ENCODE measurements at places on chromosomes 16 and 17.

GRCh38 chr17:57370037-57370581 is 113.8 kb downstream of the MSI2 start:
- no peak for DNase-seq

GRCh38 chr16:81514041-81514559 is 69.5 kb downstream of the CMIP start:
- DNase-seq, result no peak

DNA sequence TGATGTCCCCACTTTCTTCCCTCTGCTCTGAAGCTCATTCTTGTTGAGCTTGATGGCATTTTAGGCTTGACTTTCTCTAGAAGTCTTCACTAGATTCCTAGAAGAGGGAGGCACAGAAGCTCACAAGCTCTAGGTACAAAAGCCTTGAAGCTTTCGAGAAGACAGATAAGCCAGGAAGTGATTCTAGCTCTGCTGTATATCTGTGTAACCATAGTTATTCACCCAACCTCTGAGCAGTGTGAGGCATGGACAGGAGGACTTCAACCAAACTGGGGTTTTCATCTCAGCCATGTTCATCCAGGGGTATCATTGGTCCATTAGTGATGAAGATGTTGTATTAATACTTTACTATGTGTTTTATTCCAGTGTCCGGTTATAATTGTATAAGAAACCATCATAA is 299.7 kb downstream of the CDH13 start:
- DNase-seq, result no peak

DNA sequence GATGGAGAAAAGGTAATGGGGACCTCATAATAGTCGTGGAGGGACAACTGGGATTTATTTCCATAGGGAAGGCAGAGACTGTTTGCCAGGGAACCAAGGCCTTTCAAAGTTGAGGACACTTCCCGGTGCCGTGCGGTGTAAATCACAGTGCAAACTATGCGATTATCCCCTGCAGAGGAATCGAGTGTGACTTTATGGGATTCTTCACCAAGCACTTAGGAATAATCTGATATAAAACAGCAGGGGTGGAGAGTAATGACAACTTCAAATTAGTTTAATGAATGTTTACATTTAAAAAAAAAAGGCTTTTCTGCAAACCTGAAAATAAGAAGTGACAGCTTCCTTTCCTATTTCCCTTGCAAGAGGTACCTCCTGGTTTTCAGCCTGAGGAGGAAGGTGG is 538.2 kb downstream of the MAF start:
- DNase-seq, result no peak

DNA sequence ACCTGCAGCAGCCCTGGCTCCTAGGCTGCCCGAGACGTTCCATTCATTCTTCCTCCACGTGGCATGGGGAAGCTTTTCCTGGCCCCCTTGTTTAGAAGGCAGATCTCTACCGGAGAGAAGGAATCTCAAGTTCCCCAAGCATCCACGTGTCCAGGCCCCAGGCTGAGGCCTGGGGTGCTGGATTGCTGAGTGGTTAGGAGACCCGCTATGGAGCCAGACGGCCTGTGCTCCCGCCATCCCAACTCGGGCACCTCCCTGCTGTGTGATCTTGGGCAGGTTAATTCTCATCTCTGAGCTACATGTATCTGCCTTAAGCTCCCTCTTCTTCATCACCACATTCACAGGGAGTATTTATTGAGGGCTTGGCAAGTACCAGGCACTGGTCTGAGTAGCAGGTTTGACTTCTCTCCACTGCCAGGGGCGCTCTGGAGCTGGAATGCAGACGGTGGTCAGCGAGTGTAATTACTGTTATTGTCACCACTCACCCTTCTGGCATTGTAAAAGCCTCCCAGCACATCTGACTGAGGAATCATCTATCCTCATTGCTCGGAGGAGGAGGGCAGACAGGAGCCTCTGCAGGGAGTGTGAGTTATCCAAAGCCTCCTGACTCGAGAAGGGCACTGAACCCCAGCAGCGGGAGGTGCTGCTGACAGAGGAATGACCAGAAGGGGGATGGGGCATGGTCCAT is 1.1 kb upstream of the ADGRG1 start:
- DNase-seq, result no peak

- DNase-seq, result peak; percentile 56
Observed at GRCh38 chr17:45316434-45317110, at the start of gene MAP3K14. MAP3K14 (minus strand) TSS chr17:45317020; CDS start chr17:45290745, 26,275 bp downstream.

Measured in activated T-cell treated with anti-CD3 and anti-CD28 coated beads for 1 hour (primary cell).